ENCODE measurements at places on chromosomes 12 and 14. TPM values are rescaled to one million over a fixed set of nuclear protein-coding genes. Genes with fewer than 3 reads are reported as not detected.
A peak's percentile ranks its signal among the peaks of the same experiment; 100 is the strongest.

Gene REP15
- 4.0 TPM for total RNA-seq

- no peak for DNase-seq
These were observed 16.0 kb upstream of the RNASE10 start for GRCh38 chr14:20489093-20489994.

Gene KRT72
- total RNA-seq = 0.28 TPM

- DNase-seq = no peak
These were observed 678 bp downstream of the TRMT61A start for GRCh38 chr14:103529383-103530365.

- DNase-seq = no peak
These were observed 70.7 kb upstream of the DDX11 start for GRCh38 chr12:31002999-31003398.

DNA sequence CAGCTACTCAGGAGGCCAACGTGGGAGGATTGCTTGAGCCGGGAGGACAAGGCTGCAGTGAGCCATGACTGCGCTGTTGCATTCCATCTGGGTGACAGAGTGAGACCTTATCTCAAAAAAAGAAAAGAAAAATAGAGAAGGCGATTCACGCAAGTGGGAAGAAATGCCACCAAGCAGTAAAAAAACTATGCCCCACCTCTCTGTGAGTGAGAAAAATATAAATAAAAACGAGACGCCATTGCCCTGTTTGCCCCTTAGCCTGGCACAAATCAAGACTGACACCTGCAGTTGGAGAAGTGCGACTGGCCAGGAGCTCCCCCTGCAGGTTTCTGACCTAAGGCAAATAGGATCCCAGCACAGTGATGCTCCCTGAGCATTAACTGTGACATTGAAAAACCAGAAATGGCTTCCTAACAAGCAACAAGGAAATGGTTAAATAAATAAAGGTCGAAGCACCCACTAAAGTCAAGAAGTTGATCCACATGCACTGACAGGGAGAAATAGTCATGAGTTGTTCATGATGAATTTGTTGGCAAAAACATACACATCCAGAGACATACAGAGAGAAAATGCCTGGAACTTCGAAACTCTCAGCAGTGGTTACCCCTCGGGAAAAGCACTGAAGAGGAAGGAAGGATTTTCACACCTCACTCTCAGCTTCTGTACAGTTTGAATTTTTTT, 21.1 kb downstream of the GSC start:
- DNase-seq = peak; percentile 51

DNA sequence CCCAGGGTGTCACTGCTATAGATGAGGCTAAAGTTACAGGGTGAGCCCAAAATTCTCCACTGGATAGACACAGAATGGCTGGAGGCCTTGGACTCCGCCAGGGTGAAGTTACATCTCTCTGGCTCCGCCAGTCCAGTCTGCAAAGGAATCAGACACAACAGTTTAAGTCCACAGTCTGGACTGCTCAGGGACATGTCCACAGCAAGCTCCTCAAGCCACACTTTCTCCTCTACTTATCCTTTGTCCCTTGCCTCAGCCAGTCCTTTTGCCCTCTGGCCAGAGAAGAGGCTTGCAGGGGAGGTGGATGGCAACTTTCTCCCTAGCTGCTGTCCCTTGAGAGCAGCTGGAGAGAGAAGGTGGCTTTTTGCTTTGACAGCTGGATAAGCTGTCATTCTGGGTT, 28.0 kb downstream of the PTPRB start:
- no peak for DNase-seq

Gene DDN
- total RNA-seq = 0.10 TPM

- no peak for DNase-seq
These were observed 706.7 kb downstream of the RERGL start for GRCh38 chr12:17383321-17383720.

- DNase-seq = no peak
These were observed 60.3 kb downstream of the RIN3 start for GRCh38 chr14:92573761-92574498.

Gene RPS6KL1
- 2.3 TPM for total RNA-seq

DNA sequence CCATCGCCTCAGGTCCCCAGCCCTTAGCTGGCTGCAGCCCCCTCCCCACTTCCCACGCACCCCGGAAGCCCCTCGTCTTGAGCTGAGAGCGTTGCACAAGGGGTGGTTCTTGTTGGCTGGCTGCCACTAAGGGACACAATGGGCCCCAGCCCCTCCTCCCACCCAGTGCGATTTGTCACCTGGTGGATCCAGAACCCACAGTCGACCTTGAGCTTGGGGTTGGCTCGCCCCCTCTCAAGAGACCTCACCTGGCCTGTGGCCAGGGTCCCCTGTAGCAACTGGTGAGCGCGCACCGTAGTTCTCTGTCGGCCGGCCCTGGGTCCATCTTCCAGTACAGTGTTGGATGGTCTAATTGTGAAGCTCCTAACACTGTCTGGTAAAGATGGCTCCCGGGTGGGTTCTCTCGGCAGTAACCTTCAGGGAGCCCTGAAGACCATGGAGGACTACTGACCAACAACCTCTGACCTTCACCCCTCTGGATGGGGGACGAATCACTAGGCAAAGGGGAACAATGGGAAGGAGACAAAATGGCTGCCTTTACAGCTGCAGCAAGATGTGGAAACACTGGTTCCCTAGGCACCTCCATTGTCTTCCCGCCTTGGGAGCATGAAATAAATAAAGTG, 6.6 kb downstream of the PHB2 start:
- DNase-seq = no peak

DNA sequence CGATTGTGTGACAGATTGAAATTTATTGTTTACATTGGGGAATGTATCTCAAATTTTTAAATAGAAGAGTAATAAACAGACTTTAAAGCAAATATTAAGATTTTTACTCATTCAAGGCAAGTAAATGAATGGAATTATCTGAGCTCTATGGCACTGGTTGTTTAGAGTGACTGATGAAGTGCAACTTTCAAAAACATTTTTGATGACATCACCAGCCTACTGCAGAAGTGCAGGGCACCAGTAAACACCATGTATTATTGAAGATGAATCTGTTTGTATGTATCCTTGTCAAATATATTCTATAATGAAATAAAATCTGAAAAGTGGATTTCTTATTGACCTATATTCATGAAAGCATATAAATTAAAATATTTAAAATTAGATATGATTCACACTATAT, 124.0 kb upstream of the EVL start:
- DNase-seq = no peak

Gene DERA
- total RNA-seq = 50.3 TPM

DNA sequence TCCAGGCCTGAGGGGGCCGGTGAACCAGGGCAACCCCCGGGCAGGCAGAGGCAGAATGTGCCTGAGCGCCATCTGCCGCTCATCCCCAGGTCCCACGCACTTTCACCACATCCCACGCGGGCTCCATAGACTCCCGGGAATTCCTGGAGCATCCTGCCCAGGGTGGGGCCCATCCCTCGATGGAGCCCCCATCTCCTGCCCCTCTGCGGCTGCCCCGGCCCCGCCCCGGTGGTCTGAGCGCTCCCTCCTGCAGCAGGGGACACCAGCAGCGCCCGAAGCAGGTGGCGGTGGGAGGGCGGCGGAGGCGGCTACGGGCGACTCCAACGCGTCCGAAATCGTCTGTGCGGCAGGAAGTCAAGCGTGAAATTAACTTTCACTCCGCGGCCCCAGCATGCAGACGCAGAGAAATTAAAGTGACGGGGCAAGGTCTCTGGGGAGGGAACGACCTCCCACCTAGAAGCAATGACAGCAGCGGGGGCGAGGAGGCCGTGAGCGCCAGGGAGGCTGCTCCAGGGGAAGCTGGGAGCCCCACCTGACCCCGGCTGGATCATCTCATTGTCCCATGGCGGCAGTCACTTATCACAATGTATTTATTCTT, 122.2 kb downstream of the NCOR2 start:
- no peak for DNase-seq

DNA sequence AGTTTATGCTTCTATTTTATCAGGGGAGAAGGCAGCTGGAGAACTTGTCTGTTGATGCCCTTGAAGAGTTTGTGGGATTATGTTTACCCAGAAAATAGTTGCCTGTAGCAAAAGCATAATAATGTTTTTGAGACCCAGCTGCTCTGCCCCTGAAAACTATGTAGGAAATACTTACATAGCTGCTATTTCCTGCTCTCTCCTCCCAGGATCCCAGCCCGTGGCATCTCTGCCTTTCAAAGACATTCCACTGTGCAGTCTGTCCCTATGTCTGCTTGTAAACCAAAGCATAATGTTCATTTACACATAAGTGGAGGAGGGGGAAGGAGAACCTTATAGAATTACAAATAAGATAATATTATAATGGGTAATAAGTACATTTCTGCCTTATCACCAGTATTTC, 198.7 kb downstream of the SYT1 start:
- no peak for DNase-seq

GRCh38 chr14:71726580-71727021, 205.6 kb upstream of the RGS6 start:
- no peak for DNase-seq

Gene CIROP
- total RNA-seq = not detected

GRCh38 chr14:86027144-86027543, 497.2 kb downstream of the FLRT2 start:
- no peak for DNase-seq

GRCh38 chr14:93533437-93533836, 102.7 kb downstream of the UNC79 start:
- no peak for DNase-seq

GRCh38 chr12:58369576-58369975, 428.2 kb downstream of the ATP23 start:
- DNase-seq = no peak

Gene KLHDC1
- total RNA-seq = 1.6 TPM

DNA sequence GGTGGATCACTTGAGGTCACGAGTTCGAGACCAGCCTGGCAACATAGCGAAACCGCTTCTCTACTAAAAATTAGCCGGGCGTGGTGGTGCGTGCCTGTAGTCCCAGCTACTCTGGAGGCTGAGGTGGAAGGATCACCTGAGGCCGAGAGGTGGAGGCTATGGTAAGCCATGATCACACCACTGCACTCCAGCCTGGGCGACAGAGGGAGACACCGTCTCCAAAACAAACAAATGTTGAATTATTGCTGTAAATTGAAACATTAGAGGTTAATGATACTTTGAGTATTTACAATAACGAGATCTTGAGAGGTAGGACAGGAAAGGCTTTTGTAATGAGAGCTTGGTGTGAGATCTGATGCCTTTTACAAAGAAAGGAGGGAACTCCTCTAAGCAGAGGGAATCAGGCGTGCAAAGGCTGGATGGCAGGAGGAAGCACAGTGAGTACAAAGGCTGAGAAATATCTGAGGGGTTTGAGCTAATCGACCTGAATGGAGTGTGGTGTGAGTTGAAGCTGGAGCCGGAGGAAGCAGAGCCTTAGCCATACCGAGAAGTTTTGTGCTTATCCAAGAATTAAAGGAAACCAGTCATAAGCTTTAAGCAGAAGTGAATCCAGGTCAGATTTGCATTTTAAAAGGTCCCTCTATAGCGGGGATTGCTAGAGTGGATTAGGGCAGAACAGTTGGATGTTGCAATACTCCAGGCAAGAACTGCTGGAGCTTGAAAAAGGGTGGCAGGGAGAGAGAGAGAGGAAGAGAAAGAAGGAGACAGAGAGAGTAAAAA, 1.1 kb downstream of the RHNO1 start:
- no peak for DNase-seq

Measured in endothelial cell (in vitro differentiated cells).